ENCODE measurements at places on chromosomes 5 and 9.

- no peak for DNase-seq
Measured at GRCh38 chr5:6791031-6791430, 77.8 kb downstream of the TENT4A start.

- DNase-seq = no peak
Measured at GRCh38 chr5:73668017-73668416, 42.0 kb downstream of the ARHGEF28 start.

DNA sequence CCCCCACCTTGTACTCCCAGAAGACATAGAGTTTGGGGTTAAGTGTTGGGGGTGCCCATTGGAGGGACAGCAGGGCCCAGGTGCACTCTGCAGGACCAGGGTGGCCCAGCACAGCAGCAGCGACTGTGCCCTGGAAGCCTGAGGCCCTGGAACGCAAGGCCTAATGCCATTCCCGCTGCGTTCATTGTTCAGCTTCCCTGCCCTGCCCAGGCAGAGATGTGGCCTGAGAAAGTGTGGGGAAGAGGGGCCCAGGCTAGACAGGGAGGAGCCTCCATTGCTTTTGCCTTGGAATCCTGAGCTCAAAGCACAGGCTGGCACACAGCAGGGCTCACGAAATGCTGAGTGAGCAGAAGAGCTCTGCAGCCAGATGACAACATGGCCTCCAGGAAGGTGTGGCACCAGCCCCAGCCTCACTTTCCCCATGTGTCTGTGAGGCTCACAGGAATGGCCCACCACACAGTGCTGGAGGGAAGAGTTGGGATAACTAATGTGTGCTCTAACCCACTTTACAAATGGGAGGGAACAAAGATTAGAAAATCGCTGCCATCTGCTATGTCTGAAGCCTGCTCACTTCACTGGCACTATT, 19.4 kb downstream of the S1PR3 start:
- no peak for DNase-seq

- no peak for DNase-seq
Measured at GRCh38 chr5:180433032-180433422, 61.2 kb upstream of the CNOT6 start.

DNA sequence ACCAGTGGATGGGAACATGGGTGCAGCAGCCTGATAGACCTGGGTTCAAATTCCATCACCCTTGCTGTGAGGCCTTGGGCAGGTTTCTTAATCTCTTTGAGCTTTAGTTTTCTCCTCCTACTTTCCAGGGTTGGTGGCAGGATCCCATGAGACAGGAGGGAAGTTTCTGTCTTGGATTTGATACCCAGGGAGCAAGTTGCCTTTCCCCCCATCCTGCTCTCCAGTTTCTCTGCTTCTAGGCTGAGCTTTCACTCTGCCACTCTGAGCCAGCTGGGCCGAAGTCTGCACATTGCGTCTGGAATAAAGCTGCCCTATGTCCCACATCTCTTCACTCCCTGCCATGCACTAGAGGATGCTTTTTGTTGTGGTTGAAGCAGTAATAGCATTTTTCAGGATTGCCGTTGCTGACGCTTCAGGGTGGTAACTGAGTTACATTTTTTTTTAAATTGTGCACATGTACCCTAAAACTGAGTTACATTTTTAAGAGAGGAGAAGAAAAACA, 40.5 kb upstream of the ANGPTL2 start:
- DNase-seq = no peak

GRCh38 chr9:135061441-135061840, 26.0 kb upstream of the OLFM1 start:
- no peak for DNase-seq

DNA sequence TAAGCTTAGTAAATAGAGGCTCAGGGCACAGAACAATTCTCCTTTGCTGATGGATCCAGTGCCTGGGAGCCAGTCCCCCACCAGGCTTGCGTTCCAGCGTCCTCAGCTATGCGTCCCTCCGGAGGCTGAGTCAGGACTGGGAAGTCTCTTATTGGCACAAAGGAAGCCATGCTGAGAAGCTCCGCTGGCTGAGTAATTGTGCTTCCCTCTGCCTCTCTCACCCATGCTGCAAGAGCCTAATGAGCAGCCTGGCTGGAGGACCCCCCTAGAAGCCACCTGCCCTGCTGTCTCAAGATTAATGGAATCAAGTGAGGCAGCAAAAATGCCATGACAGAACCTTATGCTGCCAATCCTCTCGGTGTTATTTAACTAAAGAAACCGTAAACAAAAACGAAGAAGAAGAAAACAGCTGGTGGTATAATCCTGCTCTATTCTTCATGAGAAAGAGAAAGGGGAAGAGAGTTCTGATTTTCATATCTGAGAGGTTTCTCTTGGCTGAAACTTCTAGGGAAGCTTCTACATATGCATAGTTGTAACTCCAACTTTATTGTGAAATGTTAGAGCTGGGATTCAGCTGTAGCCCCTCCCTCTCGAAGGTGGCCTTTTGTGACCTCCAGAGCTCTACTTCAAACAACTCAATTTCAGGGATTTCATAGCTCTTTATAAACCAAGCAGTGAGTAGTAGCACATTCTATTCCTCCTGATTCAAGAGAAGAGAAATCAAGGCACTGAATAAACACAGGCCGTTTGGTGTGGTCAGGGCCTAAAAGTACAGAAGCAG, 185.4 kb upstream of the SEMA6A start:
- no peak for DNase-seq

DNA sequence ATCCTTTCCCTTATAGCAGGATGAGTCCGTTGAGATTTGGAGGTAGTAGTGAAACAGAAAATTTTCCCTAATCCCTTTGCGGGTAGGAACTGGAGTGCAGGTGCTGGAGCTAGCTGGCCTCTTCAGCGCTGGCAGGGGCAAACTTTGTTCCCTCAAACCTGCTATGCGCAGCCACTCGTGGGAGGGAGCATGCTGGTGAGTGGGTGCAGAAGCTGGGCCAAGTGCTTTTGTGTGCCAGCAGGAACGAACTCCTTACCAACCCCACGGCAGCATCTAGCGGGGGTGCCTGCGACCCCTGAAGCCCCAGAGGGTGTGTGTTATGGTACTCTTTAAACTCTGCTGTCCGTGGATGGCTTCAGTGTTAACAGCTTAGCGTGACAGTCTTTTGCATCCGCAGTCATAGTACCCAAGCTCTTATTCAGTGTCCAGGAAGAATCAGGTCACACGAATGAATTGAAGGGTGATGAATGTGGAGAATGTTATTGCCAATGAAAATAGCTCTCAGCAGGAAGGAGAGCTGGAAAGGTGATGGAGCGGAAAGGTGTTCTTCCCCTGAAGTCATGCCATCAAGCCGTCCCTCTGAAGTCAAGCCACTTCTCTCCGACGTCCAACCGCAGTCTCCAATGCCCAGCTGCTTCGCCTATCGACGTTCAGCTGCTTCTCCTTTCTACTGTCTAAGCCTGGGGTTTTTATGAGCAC, 1445.1 kb upstream of the CDH9 start:
- DNase-seq = no peak

GRCh38 chr9:8649160-8649559, 849.6 kb upstream of the DMAC1 start:
- DNase-seq = no peak

- peak; percentile 44 for DNase-seq
Measured at GRCh38 chr5:18305288-18305924, 671.1 kb downstream of the TAF11L14 start.

DNA sequence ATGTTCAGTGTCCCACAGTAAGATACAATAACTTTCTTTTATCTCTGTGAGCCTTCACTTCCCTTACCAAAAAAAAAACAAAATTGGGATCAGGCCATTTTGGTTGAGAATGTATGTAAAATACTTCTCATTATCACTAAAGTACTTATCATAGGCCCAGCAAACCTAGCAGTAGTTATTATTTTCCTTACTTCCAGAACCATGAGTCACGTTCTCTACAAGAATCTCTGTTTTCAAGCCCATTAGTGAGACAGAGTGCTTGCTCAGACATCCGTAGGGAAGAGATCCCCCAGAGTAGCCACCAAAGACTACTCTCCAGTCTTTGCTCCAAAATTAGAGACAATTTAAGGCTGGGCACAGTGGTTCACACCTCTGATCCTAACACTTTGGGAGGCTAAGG, 103.9 kb upstream of the NR5A1 start:
- DNase-seq = peak; percentile 12

DNA sequence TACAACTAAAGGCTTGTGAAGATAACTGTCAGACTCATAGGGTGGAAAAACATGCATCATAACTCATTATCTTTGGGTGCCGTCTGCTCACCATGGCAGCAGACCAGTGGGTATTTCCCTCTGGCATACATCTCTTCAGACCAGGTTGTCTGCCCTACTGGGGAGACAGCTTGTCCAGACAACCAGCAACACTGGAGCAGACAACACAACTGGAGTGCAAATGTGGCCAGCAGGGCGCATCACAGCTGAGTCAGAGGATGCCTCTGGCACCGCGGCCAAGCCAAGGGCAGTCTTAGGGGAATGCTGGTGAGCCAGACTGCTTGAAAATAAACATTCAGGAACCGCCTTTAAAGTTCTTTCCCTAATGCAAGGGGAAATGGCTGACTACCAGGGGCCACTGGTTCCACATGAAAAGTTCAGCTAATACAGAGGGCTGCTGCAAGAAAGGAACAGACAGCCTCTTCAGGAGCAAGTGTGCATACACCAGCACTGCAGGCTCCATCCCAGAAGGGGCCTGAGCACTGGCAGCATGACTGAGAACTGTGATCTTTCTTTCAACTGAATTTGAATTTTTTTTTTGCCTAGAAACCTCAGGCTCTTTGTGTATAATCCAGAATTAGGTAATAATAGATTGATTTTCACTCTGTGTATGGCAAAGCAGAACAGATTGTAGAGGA, 77.3 kb downstream of the MAMDC2 start:
- peak; percentile 95 for DNase-seq

GRCh38 chr5:160369990-160370712, at the start of gene C1QTNF2:
Gene C1QTNF2 (minus strand): TSS chr5:160370626. CDS start chr5:160355011, 15,615 bp downstream.
- peak; percentile 43 for DNase-seq

- DNase-seq = no peak
Measured at GRCh38 chr5:72688916-72689315, 127.5 kb upstream of the TNPO1 start.

DNA sequence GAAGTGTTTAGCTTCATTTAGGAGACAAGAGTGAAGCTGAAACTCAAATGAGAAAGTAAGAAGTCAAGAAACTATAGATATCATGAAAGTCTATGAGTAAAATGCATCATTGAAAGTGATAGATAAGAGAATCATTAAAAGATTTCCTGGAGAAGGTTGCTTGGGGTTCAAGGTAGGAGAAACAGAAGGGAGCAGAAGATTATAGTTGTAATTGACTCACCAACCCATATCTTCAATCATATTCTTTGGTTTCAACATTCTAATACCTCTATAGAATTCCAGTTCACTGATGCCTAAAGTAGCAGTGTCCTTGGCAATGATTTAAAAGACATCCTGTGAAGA, 365.7 kb upstream of the RIOK2 start:
- DNase-seq = no peak

GRCh38 chr9:2043243-2043642, 28.1 kb downstream of the SMARCA2 start:
- no peak for DNase-seq

- DNase-seq = no peak
Measured at GRCh38 chr9:90447773-90448172, 194.9 kb downstream of the DIRAS2 start.

- no peak for DNase-seq
Measured at GRCh38 chr9:10917001-10917400, 304.2 kb upstream of the PTPRD start.

GRCh38 chr9:76162086-76162730, 232.0 kb downstream of the RFK start:
- no peak for DNase-seq

- DNase-seq = no peak
Measured at GRCh38 chr5:133846478-133847226, 121.8 kb downstream of the C5orf15 start.

GRCh38 chr5:150103678-150104549, 17.6 kb upstream of the CSF1R start:
- no peak for DNase-seq
